Muscle of leg (tissue), 16 donors: ENCODE measurements at places on chromosomes 13 and 19.

DNA sequence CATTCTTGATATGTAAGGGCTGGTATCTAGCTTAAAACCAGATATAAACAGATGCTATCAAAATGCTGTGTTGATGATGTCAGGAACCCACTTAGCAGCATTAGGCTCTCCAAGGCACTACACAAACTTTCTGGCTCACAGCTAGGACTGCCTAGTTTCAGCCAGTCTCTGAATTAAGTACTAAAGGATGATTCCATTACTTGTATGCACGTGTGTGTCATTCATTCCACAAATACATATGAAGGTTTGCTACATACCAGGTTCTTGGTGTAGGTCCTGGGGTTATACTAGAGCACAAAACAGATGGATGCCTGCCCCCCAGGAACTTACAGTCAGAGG is 151.5 kb downstream of the RGCC start:
- DNase-seq: peak; percentile 34

GRCh38 chr13:27110056-27110746 is 61.4 kb downstream of the USP12 start:
- DNase-seq: no peak

DNA sequence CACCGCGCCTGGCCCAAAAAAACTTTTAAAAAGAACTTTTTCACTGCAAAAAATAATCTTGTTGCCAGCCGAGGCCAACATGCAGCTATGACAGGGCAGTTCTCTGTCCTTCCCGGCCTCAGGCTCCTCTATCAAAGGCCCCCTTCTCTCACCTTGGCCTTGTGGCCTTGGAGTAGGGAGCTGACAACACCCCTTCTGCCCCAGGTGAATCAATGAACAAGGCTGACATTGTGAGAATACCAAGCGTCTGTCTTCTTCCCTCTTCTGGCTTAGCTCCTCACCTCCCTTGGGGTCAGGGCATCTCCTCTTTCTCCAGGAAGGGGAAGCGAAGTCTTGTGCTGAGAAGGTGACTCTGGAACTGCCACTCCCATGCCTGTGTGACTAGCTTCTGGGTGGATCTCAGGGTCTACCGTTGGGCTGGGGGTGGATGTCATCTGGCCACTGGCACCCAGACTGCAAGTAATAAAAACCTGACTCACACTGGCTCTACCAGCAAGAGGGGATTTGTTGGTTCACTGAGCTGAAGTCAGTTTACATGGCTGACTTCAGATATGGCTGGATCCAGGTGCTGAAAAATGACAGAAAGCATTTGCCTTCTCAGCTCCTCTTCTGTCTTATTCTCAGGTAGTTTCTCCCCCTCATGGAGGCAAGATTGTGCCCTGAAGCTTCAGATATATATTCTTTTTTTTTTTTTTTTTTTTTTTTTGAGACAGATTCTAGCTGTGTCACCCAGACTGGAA is 6.3 kb downstream of the C19orf38 start:
- DNase-seq: no peak

GRCh38 chr13:27919659-27919933 is 204 bp upstream of the PDX1 start:
- DNase-seq: no peak

- DNase-seq: no peak
Observed at GRCh38 chr13:51998723-51999509, 12.3 kb downstream of the ATP7B start.

GRCh38 chr13:45700971-45701900 is 884 bp upstream of the CBY2 start:
- DNase-seq: no peak

- DNase-seq: peak; percentile 33
Observed at GRCh38 chr13:25253702-25254101, 33.6 kb downstream of the MTMR6 start.
